ENCODE measurements at places on chromosomes 1 and 21. TPM values are rescaled to one million over a fixed set of nuclear protein-coding genes. Genes with fewer than 3 reads are reported as not detected.

Gene HSD3B2
- not detected for total RNA-seq

Gene CLDN14
- total RNA-seq: 0.99 TPM

Gene WLS
- 128 TPM for total RNA-seq

Gene IRF6
- total RNA-seq: 24.3 TPM

Gene SF3B4
- 12.4 TPM for total RNA-seq

Gene GBP2
- 61.6 TPM for total RNA-seq

Gene ITLN2
- total RNA-seq: not detected

Gene NEK7
- total RNA-seq: 122 TPM

Gene EXOSC10
- total RNA-seq: 68.9 TPM

Gene KRTAP19-7
- total RNA-seq: not detected

Gene EFNA3
- total RNA-seq: 1.9 TPM

Gene HCRTR1
- total RNA-seq: 0.53 TPM

Gene TFF2
- not detected for total RNA-seq

Gene CR1L
- total RNA-seq: not detected

Gene SDHB
- total RNA-seq: 163 TPM

Gene LCK
- 0.26 TPM for total RNA-seq

Gene EBNA1BP2
- 136 TPM for total RNA-seq

Gene DMRTA2
- total RNA-seq: not detected

Gene LCE2B
- total RNA-seq: not detected

Gene TMEM82
- not detected for total RNA-seq

Gene FOXO6
- total RNA-seq: 0.53 TPM

Gene C21orf91
- total RNA-seq: 4.7 TPM

Gene LENEP
- total RNA-seq: 0.56 TPM

Gene THEMIS2
- 4.1 TPM for total RNA-seq

Gene MIXL1
- not detected for total RNA-seq

Gene FRRS1
- 1.4 TPM for total RNA-seq

Gene OR2L3
- total RNA-seq: not detected

Gene SIM2
- total RNA-seq: not detected

Gene MPZ
- 0.99 TPM for total RNA-seq

Gene USP24
- total RNA-seq: 39.1 TPM

Gene IFI44
- total RNA-seq: 18.1 TPM

Gene MATN1
- not detected for total RNA-seq

Gene PROK1
- total RNA-seq: not detected

Gene DMBX1
- not detected for total RNA-seq

Gene DHCR24
- total RNA-seq: 212 TPM

Gene FCRL1
- total RNA-seq: not detected

Gene THRAP3
- 152 TPM for total RNA-seq

Gene PRR9
- not detected for total RNA-seq

Gene ABCG1
- 37.8 TPM for total RNA-seq

Gene FMO3
- total RNA-seq: 0.28 TPM

Data from pulmonary artery endothelial cell (primary cell).